ENCODE measurements at places on chromosomes 3 and 15.

GRCh38 chr3:94294806-94295205, 231.9 kb downstream of the NSUN3 start:
- DNase-seq, result no peak

- DNase-seq, result no peak
Observed at GRCh38 chr15:69704229-69704628, 251.6 kb downstream of the RPLP1 start.

GRCh38 chr15:79724804-79725203, 172.0 kb downstream of the MTHFS start:
- DNase-seq, result no peak

DNA sequence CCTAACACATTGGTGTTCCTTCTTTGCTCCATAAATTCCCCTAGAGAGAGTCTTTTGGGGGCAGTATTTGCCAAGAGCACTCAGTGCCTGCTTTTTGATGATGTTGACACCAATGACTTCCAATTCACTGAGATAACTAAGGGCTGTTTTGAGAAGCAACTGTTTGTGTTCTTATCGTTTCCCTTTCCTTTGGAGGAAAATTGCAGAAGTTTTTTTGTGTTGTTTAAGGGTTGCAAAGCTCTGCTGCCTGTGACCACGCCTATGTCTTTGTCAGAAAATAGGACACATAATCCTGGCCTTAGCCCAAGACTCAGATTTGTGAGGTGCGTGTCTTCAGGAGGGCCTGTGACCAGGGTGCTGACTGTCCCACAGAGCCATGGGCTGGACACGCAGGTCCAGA, 99.6 kb downstream of the FAM43A start:
- DNase-seq, result no peak

DNA sequence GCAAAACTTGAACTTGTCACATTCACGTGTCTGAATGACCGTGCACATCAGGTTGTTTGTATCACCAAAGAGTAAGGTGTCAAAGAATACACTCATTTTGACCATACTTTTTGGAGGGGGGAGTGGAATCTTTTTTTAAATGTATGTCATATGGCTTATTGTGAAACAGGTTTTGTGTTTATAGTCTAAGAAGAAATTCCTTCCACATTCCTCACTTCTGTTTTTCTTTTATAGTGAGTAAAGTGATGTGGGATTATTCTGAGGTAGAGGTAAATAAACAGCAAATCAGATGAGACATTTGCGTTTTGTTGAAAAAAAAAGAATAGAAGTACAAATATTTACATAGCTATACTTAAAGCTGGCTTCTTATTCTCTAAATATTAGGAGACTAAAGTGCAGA, 33.0 kb downstream of the SRP14 start:
- DNase-seq, result no peak

DNA sequence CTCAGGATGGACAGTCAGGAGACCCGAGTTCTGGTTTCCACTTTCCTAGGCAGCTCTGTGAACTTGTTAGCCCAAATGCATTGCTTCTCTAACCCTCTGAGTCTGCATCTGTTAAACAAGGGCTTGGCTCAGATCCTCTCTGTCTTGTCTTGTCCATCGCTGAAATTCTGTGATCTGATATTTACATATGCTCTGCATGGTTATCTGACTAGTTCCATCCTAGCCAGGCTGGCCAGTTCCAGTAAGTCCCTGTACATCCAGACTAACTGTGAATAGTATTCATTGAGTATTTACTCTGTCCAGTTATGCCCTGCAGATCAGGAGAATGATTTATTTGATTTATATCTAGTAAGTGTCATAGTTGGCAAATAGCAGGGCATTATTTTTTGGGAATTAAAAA, 27.0 kb upstream of the SV2B start:
- no peak for DNase-seq

DNA sequence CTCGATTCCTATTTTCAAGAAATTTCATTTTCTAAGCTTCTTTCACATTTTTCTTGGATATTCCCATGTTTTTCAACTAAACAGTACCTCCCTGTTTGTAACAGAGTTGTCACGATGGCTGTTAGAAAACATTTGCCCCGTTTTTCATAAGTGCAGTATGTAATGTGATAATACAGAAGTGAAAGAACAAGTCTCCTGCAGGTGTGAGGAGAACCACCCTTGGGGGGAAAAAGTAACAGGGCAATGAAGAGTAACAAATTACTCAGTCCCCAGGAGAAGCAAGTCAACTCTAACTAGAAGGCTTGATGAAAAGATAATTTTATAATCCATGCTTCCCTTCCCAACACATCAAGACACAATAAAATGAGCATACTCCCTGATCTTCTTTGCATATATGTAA, 493.3 kb downstream of the FOXP1 start:
- DNase-seq, result no peak

DNA sequence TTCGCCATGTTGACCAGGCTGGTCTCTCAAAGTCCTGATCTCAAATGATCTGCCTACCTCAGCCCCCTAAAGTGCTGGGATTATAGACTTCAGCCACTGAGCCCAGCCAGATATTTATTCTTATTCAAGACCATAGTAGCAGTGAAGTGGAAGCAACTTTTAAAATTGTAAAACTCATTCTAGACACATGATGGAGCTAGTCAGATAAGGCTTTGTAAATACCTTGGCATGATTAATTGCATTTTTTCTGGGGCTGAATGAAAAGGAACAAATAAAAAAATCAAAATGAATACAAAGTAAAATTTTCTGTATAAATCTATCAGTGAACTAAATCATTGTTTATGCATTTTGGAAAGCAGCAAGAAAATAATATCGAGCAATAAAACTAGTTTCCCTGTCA, 4.1 kb upstream of the MYO1E start:
- no peak for DNase-seq

- DNase-seq, result no peak
Observed at GRCh38 chr15:67232591-67232990, 21.9 kb downstream of the AAGAB start.

- no peak for DNase-seq
Observed at GRCh38 chr3:48696601-48697000, 10.9 kb upstream of the NCKIPSD start.

DNA sequence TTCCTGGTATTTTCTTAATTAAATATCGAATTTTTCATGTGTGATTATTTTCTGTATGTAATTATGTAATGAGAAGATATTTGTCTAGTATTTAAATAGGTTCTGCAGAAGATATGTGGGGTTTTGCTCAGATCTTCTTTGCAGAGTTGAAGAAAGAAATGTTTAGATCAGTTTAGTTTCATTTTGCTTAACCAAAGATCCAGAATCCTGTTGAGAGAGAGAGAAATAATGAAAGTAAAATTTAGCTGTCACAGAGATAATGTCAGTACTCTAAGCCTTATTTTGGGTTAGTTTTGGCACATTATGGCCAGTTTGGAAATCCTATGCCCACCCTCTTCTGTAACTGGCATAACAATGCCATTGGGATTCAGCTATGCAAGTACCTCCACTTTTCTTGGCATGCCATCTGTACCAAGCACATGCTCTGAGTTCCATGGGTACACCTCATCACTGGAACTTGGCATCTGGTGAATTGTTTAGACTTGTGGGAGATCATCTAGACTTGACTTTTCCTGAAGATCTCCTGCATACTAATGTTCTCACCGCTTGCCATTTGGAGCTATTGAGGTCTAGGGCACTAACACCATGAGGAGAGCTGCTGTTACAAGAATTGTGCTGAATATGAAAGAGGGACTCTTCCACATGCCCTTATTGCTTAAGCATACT, 30.9 kb downstream of the PLSCR1 start:
- no peak for DNase-seq

GRCh38 chr3:138206196-138206595, 19.1 kb downstream of the ARMC8 start:
- DNase-seq, result no peak
